ENCODE measurements at places on chromosomes 16 and 17.
A peak's percentile ranks its signal among the peaks of the same experiment; 100 is the strongest.

DNA sequence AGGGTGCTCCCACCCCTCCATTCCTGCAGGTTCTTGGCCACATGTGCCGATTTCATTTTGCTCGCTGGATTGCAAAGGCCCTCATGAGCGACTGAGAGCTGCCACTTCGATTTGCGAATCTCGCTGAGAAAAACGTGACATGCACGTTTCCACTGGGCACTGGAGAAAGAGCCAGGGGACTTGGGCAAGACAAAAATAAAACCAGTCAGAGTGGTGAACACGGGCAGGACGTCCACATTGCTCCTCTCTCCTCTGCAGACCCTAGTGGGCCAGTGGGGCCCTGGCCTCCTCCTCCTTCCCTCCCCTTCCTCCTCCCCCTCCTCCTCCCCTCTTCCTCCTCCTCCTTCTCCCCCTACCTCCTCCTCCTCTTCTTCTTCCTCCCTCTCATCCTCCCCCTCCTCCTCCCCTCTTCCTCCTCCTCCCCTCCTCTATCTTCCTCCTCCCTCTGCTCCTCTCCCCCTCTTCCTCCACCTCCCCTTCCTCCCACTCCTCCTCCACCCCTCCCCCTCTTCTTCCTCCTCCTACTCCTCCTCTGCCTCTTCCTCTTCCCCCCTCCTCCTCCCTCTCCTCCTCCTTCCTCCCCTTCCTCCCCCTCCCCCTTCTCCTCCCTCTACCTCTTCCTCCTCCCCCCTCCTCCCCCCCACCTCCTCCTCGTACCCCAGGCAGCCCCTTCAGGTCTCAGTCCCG lies 28.1 kb upstream of the ENPP7 start:
- DNase-seq = no peak

GRCh38 chr17:47989700-47990099 lies 18.8 kb downstream of the CDK5RAP3 start:
- DNase-seq = no peak

DNA sequence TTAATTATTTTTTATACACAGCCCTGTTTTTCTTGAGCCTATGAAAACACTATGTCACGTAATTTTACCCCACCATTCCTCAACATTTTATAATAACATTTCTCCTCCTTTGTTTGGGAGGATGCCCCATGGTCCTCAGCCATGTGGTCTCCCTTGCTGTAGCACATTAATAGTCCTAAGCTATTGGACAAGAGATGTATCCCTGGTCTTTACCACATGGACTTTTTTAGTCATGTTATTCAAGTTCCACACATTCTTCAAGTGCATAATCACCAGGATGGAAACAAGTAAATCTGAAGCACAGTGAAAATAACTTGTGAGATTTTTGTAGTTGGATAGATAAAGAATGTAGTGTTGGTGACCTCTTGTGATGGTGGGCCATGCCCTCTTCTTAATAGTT lies 2.0 kb upstream of the KRTAP2-3 start:
- DNase-seq = no peak

GRCh38 chr17:21508211-21508610 lies 132.1 kb downstream of the KCNJ12 start:
- no peak for DNase-seq

DNA sequence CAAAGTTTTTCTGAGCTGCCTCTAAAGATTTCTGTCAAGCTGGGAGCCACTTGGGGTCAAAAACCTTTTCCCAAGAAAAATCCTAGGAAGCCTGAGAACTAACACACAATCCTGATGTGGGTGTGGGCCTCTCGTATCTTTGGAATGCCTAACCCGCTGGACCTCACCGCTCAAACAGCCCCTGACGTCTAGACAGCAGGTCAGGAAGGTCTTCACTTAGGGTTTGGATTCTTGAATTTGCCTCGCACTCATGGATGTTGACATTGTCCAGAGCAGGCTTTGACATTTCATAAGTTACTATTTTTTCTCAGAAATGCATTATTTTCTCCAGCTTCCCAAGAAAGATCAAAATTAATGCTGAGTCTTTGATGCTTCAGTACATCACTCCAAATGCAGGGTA lies 18.9 kb downstream of the TEX2 start:
- no peak for DNase-seq

- DNase-seq = no peak
Measured at GRCh38 chr16:84826558-84826941, 6.8 kb downstream of the CRISPLD2 start.

GRCh38 chr16:15653227-15653626 lies 3.2 kb downstream of the NDE1 start:
- DNase-seq = no peak

DNA sequence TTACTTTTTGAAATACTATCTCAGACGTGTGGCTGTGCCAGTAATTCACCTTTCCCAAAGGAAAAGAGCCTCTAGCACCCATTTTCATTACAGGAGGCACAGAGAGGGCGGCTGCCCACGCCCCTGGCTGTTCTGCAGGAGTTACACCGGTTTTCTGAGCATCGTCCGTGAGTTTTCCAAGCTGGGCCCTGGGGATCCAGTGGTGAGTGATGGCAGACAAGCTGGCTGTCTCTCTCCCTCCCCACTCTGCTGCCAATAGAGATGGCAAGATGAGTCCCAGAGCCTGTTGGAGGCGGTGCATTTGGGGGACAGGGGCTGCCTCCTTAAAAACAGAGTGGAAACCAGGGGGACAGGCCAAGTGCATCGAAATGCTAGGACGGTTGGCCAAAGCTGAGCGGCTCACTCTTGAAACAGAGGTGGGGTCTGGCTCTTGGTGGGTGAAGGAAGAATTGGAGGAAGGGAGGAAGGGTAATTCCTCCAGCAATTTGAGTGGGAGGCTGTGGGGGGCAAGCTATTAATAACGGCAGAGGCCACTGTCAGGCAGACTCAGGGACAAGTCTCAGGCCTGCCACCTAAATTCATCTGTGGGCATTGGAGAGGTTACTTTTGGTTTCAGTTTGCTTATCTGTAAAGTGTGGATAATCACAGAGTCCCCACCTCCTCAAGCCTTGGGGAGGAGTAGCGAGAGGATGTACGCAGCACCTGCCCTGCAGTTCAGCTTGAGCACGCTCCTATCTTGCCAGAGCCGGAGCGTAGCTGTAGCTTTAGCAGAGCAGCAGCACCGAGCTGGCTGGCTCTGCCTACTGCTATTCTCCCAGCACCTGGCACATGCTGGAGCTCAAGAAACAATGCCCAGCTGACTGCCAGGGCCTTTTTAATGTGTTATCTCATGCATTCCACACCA lies 7.5 kb upstream of the NOS2 start:
- peak; percentile 39 for DNase-seq

DNA sequence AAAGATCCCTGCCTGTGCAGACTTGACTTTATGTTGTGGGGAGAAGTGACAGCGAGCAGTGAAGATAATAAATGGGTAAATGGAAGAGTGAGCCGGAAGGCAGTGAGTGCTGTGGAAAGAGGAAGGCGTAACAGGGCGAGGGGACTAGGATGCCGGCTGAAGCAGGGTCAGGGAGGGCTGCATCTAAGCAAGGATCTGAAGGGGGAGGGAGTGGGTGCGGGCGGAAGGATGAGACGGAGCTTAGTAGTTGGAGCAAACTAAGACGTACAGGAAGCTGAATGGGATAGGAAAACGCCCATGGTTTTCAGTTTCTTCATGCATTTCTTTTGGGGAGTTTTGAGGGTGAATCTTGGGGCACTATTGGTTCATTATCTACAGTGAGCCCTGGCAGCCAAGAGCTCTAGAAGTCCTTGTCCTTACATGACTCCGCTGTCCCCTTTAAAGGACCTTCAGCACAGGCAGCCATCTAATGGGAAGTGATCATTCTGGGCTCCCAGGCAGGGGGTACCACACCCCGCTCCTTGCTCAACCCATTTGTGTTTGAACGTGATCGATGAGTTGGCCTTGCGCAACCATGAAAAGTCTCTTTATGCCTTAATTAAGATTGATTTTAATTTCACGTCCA lies 10.4 kb upstream of the NAT9 start:
- no peak for DNase-seq

GRCh38 chr17:13995856-13996271 lies 73.4 kb upstream of the COX10 start:
- no peak for DNase-seq

GRCh38 chr17:70201872-70202419 lies 32.6 kb downstream of the KCNJ2 start:
- DNase-seq = no peak

- DNase-seq = no peak
Measured at GRCh38 chr17:56658648-56659047, 65.1 kb downstream of the NOG start.

GRCh38 chr16:48277158-48277557 lies 29.8 kb upstream of the ABCC11 start:
- DNase-seq = no peak

- no peak for DNase-seq
Measured at GRCh38 chr17:6491071-6491700, 46.9 kb downstream of the PIMREG start.

- DNase-seq = no peak
Measured at GRCh38 chr16:87409781-87410180, 17.6 kb downstream of the MAP1LC3B start.

DNA sequence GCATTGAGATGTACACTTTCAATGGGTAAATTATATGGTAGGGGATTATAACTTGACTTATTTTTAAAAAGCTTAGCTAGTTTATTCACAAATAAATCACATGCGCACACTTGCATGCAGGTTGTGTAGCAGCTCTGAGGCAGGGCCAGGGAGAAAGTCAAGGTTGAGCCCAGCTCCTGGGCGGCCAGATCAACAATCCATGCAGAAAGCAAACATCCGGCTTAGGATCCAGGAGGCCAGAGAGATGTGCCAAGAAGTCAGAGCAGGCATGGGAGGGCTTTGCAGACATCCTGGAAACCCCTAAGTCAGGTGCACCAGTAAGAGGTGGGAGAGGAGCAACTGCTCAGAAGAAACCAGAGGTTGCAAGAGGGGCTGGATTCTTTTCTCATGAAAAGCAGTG lies 186.5 kb downstream of the AXIN2 start:
- no peak for DNase-seq

- no peak for DNase-seq
Measured at GRCh38 chr16:30434852-30435251, 5.0 kb upstream of the DCTPP1 start.

DNA sequence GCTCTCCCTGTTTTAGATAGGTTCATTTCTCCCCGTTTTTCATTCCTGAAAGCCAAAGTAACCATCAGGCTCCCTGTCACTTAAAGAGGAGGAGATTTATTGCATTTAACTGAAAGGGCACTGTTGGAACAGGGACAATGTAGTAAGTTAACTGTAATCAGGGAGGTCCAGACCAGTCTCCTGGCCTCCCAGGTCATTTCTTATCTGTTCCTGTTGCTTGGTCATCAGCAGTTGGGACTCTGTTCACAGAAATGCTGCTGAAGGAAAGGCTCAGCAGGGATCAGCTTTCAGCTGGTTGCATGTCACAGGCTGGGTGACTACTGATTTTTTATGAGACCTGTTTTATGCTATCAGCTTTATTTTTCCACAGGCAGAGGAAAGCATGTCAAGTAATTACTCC lies 622.6 kb upstream of the GOT2 start:
- no peak for DNase-seq

GRCh38 chr17:78781104-78781892 lies 775 bp downstream of the CYTH1 start:
- DNase-seq = no peak

GRCh38 chr17:82929011-82929622 lies 89.3 kb upstream of the ZNF750 start:
- no peak for DNase-seq

GRCh38 chr16:16100631-16101030 lies 122.7 kb downstream of the ABCC6 start:
- no peak for DNase-seq

- DNase-seq = no peak
Measured at GRCh38 chr16:83212301-83212841, 585.6 kb downstream of the CDH13 start.

DNA sequence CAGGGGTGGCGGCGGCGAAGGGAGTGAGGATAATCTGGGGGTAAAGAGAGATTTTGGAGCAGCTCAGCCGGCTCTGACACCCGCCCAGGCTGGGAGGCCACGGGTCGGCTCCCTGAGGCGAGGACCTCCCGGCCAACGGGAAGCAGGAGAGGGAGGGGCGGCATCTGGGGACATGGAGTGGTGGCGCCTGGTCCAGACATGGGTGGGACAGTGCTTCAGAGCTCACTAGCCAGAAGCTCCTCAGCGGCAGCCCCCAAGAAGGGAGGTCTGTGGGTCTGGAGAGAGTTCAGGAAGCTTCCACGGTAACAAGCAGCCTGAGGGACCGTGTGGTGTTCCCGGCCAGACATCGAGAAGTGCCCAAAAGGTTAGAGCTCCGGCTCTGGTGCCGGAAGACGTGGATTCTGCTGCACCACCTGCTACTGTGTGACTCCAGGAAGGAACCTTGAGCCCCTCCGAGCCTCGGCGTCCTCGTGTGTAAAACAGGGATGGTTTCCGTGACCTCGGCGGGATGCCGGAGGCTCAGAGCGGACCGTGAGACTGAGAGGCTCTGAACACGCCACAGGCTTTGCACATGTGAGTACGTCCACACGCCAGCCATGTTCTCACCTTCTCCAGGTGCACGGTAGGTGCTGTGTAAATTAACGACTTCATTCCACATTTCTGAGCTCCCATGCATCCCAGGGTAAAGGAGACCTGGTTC lies 56.9 kb downstream of the TIMM22 start:
- DNase-seq = no peak

DNA sequence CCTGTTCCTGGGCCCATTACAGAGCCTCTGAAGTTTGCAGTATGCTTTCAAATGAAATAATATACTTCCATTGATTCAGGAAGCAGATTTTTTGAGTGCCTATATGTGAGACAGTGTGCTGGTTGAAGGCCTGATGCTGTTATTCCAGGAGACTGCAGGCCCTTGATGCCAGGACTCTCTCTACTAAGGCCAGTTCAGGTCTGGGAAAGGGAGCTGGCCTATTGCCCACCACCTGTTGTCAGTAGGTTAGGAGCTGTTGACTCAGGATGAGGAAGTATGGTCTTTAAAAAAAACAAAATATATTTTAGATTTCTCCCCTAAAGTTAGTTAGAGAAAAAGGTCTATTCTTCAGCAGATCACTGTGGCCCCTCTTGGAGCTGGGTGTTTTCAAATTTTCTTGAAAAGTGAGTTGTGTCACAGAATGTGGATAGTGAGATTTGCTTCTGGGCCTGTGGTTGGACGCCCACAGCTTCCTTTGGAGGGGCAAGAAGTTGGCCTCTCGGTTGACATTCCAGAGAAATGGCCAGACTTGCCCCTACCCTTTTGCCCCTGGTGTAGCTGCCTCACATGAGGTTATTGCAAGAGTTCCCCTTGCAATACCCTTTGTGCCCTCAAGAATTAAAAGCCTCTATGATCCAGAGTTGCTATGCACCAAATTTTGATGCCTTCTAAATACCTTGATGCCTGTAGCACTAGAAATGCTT lies 7.9 kb downstream of the ESRP2 start:
- no peak for DNase-seq

Measured in GM12891 (cell line).